ENCODE measurements at places on chromosomes 16 and 17.

DNA sequence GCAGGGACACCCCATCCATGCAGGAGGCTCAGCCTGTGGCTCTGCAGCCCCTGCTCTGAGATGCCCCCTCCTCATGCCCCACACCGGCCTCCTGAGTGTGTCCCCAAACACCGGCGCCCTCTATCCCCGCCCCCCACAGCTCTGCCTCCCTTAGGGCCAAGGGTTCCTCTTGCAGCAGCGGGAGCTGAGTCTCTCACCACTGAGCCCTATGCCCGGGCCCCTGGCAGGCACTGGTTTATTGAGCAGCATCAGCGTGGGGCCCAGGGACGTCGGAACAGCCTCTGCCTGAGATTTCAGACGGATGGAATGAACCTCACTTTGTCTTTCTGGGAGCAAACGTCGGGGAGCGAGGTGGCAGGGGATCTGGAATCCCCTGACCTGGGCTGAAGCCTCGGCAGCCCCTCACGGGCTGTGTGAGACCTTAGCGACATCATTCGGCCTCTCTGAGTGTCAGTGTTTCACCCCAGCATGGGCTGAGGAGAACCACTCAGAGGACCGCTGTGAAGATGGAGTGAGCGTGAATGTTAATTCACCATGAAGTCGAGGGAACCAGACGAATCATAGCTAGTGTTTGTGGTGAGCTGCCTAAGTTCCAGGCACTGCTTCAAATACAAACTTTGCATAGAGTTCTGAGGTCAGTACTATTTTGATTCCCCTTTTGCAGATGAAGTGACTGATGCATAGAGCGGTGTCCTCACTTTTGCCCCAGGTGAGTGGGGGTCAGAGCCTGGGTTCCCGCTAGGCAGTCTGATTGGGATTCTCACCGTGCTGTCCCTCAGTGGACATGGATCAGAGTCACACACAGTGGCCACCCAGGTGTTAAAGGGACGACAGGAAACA, 5.3 kb upstream of the C16orf74 start:
- no peak for DNase-seq

- DNase-seq = no peak
These were observed 18.6 kb upstream of the MNT start for GRCh38 chr17:2419486-2419885.

- no peak for DNase-seq
These were observed 17.0 kb upstream of the PIK3R6 start for GRCh38 chr17:8884336-8884990.

GRCh38 chr16:23227529-23227928, 45.0 kb downstream of the SCNN1G start:
- DNase-seq = no peak

DNA sequence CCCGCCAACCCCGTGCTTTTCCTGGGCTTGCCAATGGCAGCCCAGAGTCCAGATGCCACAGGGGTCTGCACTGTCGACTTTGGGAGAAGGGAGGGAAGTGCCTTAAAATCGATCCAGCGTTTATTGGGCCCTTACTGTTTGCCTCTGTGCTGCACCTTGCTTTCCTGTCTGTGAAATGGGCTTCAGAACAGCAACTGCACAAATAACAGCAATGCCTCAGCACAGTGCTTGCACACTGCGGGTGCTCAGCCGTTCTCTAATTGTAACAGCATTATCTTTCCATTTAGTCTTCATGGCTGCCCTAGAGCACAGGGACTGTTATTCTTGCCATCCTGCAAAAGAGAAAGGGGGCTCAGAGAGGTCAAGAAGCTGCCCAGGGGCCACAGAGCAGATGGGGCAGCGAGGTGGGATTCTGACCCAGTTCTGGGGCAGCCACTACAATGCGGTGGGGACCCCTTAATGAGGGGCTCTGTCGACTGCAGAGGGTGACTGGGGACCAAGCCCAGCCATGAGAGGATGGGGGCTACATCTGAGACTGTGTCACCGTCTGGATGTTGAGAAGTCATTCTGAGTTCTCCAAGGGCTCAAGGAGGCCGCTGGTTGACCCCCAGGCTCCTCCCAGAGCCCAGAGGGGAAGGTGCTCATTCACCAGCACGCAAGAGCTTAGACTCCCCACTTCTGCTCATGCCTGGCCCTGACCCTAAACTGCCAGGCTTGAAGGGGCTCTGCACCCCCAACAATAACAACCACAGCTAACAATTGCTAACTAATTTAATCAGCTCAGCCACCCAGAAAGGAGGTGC, 9.4 kb upstream of the FOXF1 start:
- no peak for DNase-seq

DNA sequence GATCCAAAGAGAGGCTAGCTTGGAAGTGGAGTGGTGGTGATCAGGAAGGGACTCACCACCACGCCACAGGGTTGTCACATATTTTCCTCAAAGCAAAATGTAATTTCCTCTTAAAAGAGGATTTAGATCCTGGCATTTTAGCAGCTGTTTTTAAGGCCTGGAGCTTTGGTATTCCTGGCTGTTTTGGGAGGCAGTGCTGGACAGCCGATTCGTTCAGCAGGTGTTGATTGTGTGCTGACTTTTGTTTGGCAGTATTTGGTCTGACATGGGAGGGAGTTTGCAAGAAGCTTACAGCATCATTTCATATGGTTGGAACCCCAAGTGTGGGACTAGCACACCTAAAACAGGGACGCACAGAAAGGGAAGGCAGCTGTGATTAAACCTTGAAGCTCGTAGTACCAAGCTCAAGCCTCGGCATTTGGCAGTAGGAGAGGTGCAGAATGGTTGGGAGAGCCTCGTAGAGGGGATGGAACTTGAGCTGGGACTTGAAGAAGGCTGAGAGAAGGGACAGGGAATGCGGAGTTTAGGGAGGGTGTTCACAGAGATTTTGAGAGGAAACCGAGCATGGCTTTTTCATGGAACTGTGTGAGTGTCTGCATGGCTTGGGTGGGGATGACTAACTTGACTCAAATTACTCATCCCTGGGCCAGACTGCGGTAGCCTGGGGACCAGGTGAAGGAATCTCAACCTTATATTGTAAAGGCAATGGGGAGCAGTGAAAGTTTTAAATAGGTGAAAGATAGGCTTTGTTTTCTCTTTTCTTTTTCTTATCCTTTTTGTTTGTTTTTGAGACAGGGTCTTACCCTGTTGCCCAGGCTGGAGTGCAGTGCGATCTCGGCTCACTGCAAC, 52.3 kb downstream of the RPTOR start:
- DNase-seq = no peak

GRCh38 chr16:85553436-85554113, 59.5 kb upstream of the GSE1 start:
- DNase-seq = peak; percentile 59

GRCh38 chr16:70598937-70599503, 47.3 kb upstream of the IL34 start:
- no peak for DNase-seq

GRCh38 chr17:16383216-16383615, 2.3 kb downstream of the UBB start:
- no peak for DNase-seq

DNA sequence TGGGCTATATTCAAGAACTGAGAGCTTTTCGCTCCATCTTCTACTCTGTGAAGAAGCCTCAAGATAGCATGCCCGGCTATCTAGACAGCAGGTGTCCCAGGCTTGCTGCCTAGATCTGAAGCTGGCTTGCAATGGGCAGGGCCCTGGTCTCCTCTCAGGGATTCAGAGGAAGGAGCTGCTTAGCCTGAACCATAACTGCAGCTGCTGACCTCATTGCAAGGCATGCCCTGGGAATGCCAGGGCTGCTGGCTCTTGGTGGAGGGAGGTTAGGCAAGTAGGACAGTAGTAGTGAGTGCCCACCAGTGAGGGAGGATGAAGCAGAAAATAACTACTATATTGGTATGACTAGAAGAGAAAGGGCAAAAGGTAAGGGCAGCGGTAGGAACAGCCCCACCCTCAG, 21.3 kb upstream of the SLC35B1 start:
- no peak for DNase-seq

DNA sequence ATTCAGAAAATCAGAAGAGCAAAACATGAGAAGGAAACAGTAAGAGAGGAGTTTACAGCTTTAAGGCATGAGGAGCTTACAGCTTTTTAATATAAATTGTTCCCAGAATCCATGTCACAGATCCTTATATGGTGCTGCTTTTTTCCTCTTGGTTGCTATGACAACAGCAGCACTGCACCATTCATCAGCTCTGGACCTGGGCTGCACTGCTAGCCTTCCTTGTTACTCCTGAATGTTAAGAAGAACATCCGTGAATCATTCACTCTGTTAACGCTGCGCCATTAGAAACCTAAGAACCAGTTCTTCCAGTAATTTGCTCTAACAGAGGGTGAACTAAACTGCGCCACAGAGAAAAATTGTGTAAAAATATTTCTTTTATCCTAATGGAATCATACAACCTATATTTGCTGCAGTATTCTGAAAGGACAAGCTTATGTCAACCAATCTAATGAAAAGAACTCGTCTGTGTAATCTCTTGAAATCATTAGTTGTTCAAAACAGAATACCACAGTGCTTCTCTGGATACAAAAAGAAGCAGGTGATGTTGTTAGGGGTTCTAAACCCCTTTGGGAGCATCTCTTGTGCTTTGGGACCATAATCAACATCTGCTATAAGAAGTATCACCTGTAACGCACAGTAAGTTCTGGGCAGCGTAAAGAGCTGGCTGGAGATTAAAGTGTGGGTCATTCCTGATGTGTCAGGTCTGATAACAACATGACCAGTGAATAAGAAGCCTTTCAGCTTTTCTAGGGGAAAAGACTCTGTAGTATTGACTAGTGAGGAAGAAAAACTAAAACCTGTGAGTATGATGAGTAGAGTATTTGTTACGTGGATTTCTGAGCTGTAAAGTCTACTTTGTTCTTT, 151.2 kb downstream of the TANC2 start:
- peak; percentile 87 for DNase-seq

DNA sequence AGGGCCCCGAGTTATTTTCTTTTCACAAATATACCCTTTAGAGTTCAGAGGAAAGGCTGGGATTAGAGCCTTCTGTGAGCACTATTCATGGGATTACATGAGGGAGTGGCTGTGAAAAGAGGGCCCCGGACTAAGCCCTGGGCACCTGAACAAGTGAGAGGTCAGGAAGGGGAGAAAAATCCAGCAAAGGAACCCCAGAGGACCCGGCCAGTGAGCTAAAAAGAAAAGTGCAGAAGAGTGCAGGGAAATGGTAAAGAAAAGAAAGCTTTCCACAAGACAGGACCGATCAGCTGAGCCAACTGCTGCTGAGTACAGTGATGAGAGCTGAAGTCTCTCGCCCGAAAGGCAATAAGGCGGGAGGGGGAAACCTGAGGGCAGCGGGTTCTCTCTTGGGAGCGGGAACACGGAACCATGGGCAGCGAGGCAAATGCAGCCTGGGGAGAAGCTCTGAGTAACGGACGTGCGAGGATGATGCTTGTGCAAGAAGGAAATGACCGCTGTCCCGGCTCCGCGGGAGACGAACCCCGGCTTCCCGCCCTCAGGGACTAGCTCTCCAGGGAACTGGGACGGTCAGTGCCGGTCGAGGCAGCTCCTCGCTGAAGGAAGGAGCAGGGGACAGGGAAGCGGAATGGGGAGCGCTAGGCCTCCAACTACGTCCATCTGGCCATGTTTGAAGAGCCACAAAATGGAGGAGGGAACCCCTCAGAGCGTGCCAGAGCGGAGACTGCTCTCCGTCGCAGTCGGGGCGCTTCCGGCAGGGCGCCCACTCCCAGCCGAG, 665 bp upstream of the ALDH3A2 start:
- peak; percentile 52 for DNase-seq

DNA sequence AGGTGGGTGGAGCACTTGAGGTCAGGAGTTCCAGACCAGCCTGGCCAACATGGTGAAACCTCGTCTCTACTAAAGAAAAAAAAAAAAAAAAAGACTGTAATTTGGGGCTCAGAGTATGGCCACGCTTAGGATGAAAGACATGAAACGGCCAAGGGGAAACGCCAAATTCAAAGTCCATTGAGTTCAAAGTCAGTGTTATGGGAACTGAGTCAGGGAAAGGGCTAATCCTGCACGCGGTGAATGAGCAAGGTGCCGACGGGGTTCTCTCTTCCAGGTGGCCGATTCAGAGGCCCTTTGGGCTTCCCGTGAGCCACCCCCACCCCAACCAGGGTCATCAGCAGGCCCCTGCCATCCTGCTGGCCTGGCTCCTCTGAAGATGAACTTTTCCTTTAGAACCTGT, 7.5 kb upstream of the OSGIN1 start:
- no peak for DNase-seq

DNA sequence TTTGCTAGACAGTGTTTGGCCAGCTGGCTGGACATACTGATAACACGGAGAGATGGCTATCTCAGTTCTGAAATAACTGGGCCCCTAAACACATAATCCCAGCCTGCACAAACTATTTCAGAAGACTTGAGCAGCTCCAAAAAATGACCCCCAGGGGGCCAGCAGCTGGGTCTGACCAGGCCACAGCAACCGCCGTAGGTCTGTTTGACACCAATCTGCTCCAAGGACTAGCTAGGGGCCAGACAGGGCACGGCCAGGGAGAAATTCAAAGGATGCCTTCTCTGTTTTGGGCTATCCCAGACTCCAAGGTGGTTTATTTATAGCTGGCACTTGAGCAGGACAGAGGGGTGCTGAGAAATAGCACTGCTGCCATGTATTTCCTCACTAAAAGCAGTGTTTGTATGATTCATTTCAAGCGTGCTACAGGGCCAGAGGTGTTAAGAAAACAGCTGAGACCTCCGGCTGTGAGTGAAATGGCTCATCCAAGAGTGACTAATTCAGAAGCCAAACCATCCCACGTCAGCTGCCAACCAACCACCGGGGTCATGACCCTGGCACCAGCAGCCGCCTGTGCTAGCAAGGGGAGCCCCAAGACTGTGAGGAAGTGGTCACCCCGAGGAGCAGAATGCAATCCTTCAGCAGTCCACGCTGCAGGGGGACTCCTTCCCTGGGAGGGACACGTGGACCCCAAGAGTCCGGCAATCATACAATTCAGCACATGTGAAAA, 5.7 kb downstream of the GGA2 start:
- no peak for DNase-seq

- DNase-seq = peak; percentile 55
These were observed 596 bp downstream of the MSL1 start for GRCh38 chr17:40122136-40122998.

DNA sequence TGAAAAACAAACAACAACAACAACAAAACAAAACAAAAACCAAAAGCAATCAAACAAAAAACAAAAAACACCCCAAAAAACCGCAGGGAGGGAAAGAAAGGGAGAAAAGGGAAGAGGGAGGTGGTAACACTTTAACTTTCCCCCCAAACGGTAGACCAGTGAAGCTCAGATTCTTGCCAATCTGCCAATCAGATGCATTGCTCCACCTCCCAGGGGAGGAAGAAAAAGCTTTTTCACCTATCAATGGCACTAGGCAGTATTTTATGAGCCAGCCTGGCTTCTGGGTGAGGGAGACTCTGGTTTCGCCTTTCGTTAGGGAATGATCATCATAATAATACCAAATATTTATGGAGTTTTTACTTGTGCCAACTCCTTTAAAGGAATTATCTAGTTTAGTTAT, 94.1 kb downstream of the GPR139 start:
- no peak for DNase-seq

GRCh38 chr17:34723875-34724274, 144.5 kb downstream of the TMEM132E start:
- DNase-seq = peak; percentile 74

GRCh38 chr16:2486645-2487516, 12.0 kb downstream of the TBC1D24 start:
- peak; percentile 20 for DNase-seq

GRCh38 chr17:64780096-64781013, 118.2 kb upstream of the SMURF2 start:
- DNase-seq = no peak

- no peak for DNase-seq
These were observed 6.2 kb downstream of the MEAK7 start for GRCh38 chr16:84498223-84498610.

- DNase-seq = peak; percentile 72
These were observed 1.4 kb downstream of the LIG3 start for GRCh38 chr17:34981538-34982241.

GRCh38 chr17:42221886-42222745, 27.8 kb upstream of the GHDC start:
- peak; percentile 7 for DNase-seq

- DNase-seq = no peak
These were observed 3.2 kb downstream of the ARHGAP27 start for GRCh38 chr17:45429339-45430005.

Data from NCI-H1417 (cell line).